ENCODE measurements at places on chromosomes 13 and 19.

DNA sequence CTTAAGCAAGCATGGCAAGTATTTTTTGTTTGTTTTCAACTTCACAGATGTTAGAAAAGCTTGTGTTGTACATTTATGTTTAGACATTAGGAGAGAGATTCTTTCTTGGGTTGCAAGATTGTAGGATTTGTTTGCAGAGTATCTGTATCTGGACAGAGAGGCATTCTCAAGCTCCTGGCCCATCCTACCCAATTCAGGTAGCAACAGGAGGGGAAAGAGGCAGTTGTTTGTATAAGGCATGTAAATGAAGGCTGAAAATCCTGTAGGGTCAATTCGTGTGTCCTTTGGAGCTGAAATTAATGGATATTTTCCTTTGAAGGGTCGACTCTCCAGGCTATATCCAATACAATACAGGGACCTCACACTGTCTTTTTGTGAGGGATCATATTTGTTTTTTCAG lies 147.3 kb downstream of the KCNRG start:
- no peak for DNase-seq

DNA sequence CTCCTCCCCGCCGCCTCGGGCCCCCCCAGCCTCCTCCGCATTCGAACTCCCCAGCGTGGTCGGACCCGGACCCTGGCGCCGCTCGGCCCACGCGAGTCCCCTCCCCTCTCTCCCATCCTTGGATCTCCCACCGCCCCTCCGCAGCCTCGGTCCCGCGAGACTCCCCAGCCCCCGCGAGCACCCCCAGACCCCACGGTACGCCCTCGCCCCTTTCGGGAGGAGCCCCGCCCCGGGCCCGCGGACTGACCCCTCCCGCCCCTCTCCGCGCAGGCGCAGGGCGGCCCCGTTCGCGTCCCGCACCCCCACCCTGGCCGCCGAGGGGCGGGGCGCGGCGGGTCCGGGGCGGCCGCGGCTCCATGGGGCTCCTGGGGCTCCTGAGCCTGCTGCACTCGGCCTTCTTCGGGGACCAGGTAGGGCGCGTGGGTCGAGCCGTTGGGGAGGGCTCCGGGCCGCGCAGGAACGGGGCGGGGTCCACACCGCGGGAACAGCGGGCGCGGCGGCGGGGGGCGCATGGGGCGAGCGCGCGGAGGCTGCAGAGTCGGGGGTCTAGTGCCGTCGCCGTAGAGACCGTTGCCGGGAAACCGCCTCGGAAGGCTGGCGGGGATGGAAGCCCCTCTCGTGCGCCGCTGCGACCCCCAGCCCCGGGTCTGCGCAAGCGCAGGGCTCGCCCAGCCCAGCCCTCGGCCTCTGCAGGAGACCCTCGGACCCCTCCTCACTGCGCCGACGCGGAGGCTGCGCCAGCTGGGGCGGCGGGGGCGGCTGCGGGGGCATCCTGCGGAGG lies 3.8 kb upstream of the APC2 start:
- peak; percentile 90 for DNase-seq

- DNase-seq: peak; percentile 21
Observed at GRCh38 chr19:7831452-7831851, 1.4 kb downstream of the EVI5L start.

DNA sequence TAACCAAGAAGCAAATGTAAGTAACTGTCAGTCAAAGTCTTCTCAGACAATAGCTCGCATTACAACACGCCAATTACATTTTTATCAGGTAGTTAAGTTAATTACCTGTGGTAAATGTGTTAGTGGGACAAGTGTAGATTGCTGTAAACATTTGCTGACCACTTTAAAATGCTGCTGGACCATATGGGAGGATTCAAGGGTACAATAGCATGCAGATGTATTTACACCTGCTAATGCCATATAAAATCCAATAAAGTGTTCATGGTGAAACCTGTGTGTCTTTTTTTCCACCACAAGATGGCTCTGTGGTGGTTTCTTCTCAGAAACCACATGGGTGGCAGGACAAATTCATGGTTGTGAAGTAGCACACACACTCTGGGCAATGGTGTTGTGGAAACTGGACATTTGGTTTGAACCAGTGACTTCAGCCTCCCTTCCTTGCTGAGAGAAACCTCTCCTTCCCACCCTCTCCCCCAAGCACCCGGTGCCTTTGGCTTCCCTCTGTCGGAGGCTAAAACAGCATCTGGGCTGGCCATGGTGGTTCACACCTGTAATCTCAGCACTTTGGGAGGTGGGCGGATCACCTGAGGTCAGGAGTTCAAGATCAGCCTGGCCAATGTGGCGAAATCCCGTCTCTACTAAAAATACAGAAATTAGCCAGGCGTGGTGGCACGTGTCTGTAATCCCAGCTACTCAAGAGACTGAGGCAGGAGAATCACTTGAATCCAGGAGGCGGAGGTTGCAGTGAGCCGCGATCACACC lies 18.1 kb upstream of the GTF3A start:
- no peak for DNase-seq

GRCh38 chr19:16014923-16015804 lies 61.1 kb upstream of the TPM4 start:
- DNase-seq: no peak

DNA sequence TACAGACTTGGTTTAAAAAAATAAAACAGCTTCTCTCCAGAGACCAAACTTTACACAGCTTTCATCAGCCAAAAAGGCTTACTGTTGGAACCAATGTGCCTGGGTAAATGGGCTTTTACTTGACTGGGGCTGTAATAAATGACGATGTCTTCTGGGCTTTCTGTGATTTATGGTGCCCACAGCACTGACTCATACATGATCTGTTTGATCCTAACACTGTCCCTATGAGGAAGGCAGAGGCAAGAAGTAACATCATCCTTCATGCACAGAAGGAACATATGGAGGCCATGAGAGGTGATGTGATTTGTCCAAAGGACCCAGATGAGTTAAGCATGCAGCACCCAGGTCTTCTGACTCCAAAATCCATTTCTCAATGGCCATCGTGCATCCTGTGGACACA lies 77.4 kb downstream of the DOCK9 start:
- DNase-seq: no peak

DNA sequence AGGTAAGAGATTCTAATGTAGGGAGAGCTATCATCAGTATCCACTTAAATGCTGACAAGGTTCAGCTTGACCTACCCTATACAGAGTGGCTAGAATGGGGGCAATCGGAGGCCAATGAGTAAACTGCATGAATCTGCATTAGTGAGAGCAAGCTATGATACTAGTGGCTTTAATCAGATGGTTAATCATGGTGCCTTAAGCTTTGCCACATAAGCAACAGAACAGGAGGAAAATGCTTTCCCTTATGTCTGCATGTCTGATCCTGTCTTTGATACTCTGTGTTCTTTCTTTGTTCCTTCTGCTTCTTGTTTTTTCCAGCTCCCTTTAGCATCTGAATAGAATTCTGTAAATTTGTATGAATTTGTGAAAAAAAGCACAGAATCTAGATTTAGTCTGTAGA lies 91.1 kb downstream of the WDFY2 start:
- no peak for DNase-seq
